A172 (cell line): ENCODE measurements at places on chromosomes 12 and 14. TPM values are rescaled to one million over a fixed set of nuclear protein-coding genes. Genes with fewer than 3 reads are reported as not detected.

SLC35E3 gene
- total RNA-seq = 1.8 and 2.7 TPM in 2 replicates

GALC gene
- total RNA-seq = not detected in 2 replicates

- no peak for DNase-seq
These were observed 76.1 kb downstream of the GALC start for GRCh38 chr14:87916886-87917275.

- no peak for DNase-seq
These were observed 66.0 kb downstream of the RIMBP2 start for GRCh38 chr12:130650131-130650530.

KIF26A gene
- 2.4 and 3.0 TPM in 2 replicates for total RNA-seq

DNA sequence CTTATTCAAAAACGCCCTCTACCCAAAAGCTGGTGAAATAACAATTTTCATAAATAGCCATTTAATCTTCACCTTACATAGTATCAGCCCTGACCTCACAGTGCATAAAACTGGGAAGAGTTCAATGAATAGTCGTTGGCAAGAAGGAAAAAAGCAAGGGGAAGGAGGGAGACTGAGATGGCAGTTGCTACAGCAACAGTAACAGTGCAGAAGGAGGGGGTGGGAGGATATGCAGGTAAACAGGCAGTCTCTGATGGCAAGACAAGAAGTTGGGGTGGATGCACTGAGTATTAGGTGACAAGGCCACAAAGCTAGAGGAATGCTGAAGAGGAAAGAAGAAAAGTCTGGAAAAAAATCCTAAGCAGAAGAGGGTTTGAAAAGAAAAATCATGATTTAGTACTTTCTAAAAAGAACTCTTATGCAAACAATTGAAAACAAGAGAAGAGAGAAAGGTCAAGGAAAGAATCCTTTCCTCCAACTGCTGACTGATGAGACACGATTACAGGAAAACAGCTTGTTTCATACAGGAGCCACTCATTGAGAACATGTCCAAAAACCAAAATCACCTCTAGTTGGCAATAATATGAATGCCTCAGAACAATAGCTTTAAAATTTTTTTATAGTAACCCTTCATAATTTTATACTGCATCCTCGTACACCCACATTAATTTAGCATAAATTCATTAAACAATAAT lies 56.0 kb downstream of the DCAF5 start:
- no peak for DNase-seq

HOXC12 gene
- not detected in 2 replicates for total RNA-seq

GRCh38 chr12:64691795-64692583 lies 67.2 kb downstream of the GNS start:
- DNase-seq = no peak

- no peak for DNase-seq
These were observed 7.9 kb upstream of the KRT2 start for GRCh38 chr12:52659951-52660350.

KTN1 gene
- total RNA-seq = 64.4 and 77.9 TPM in 2 replicates
